Smooth muscle cell of trachea (primary cell): ENCODE measurements at places on chromosomes 5 and 9. TPM values are rescaled to one million over a fixed set of nuclear protein-coding genes. Genes with fewer than 3 reads are reported as not detected.

Gene CORO2A
- total RNA-seq, result 0.15 and 0.33 TPM in 2 replicates

Gene PDLIM4
- total RNA-seq, result 43.3 and 96.6 TPM in 2 replicates

Gene OR1K1
- total RNA-seq, result not detected in 2 replicates

Gene BHMT2
- total RNA-seq, result 6.4 and 11.1 TPM in 2 replicates

Gene DAB2IP
- total RNA-seq, result 6.7 and 22.2 TPM in 2 replicates

Gene RASGRF2
- 7.7 and 9.1 TPM in 2 replicates for total RNA-seq
